Gastrocnemius medialis (tissue), 4 donors: ENCODE measurements at places on chromosomes 11 and 22. TPM values are rescaled to one million over a fixed set of nuclear protein-coding genes. Genes with fewer than 3 reads are reported as not detected.

DNA sequence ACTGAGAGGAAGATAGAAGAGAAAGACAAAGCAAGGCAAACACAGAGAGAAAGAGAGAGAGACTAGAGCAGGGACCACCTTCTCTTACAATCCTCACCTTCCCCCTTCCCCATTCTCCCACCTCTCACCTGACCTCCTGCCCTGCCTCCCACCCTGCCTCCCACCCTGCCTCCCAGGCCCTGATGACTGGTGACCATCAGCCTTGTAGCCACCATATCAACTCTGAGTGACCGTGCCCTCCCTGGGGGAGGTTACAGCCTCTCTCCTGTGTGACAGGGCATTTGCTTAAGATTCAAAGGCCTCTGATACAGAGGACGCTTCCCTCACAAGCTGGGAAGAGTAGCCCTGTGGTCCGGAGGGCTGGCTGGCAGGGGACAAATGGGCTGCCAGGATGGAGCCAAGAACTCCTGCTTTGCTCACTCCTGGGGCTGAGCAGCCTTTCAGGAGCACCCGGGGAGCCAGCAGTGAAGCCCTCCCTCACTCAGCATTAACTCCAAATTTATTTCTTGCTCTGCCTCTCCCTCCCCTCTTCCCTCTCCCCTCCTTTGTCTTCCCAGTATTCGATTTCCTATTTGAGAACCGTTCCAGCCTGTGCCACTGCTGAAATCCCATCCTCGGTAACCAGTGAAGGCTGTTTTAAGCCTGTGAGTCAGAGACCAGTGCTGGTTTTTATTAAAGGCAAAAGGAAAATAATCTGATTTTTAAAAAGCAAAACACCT, 125.2 kb upstream of the SYT13 start:
- no peaks in the 10 kb centered on the region for H3K36me3 ChIP-seq
- DNase-seq = no peak
- H3K27ac ChIP-seq = no peak overlapping the region
- peaks cover 8% of the 10 kb centered on the region for H3K27me3 ChIP-seq

DNA sequence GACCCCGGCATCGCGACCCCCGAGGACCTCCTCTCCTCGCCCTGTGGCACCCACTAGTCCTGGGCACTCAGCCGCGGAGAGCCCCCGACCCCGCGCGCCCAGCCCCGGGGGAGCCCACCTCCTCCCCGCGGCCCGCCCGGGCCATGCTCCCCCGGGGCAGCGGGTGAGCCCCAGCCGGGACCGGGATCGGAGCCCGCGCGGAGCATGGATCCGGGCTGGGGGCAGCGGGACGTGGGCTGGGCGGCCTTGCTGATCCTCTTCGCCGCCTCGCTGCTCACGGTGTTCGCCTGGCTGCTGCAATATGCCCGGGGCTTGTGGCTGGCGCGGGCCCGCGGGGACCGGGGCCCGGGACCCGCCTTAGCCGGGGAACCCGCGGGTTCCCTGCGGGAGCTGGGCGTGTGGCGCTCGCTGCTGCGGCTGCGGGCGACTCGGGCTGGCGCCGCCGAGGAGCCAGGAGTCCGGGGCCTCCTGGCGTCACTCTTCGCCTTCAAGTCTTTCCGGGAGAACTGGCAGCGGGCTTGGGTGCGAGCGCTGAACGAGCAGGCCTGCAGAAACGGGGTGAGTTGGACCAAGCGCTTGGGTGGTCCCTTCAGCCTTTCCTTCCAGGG, 498 bp downstream of the C2CD2L start:
- no peaks in the 10 kb centered on the region for H3K27me3 ChIP-seq
- H3K36me3 ChIP-seq = no peaks in the 10 kb centered on the region
- no peak for DNase-seq
- H3K4me1 ChIP-seq = peaks cover 28% of the 10 kb centered on the region
- peak overlapping the region; percentile 77 for H3K4me3 ChIP-seq
- peak overlapping the region; percentile 88 for H3K27ac ChIP-seq

DNA sequence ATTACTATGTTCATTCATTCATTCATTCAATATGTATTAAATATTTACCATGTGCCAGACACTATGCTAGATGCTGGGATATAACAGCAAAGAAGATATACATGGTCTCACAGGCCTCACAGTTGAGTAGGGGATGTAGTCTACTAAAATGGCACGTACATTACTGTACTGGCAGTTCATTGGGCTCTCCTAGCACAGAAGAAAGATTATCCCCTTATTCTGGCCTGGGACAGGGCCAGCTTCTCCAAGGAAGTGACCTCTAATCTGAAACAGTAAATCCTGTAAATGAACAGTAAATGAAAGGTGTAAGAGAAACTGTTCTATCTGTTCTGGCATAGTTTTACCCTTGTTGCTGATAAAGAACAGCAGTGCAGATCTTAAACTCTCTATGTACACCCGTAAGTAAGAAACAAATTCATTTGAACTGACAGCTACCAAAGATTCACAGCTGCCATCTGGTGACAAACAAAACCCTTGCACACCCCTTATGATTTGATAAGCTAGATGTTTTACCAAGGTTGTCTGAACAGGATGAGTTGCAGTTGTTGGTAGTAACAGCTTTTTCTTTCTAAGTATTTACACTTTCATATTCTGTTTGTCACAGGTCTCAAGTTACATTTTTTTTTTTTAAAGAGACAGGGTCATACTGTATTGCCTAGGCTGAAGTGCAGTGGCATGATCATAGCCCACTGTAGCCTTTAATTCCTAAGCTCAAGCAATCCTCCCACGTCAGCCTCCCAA, 263.1 kb downstream of the TMEM135 start:
- DNase-seq = no peak
- H3K27ac ChIP-seq = peak overlapping the region; percentile 19

GRCh38 chr22:24455751-24456426, 28.5 kb downstream of the ADORA2A start:
- no peaks in the 10 kb centered on the region for H3K4me1 ChIP-seq
- no peaks in the 10 kb centered on the region for H3K27me3 ChIP-seq
- H3K27ac ChIP-seq = no peak overlapping the region
- H3K4me3 ChIP-seq = no peak overlapping the region

GRCh38 chr11:117985953-117986887, at the start of gene IL10RA:
IL10RA (plus strand) TSS chr11:117986394; CDS start chr11:117986468, 74 bp downstream.
- peaks cover 4% of the 10 kb centered on the region for H3K4me1 ChIP-seq
- peak within 1 kb of the TSS; percentile 47 for H3K4me3 ChIP-seq
- H3K27me3 ChIP-seq = peaks cover 22% of the 10 kb centered on the region

GRCh38 chr22:37802310-37803194, 5.2 kb upstream of the GCAT start:
- no peaks in the 10 kb centered on the region for H3K36me3 ChIP-seq
- peak overlapping the region; percentile 75 for H3K4me3 ChIP-seq
- DNase-seq = peak; percentile 39
- no peaks in the 10 kb centered on the region for H3K27me3 ChIP-seq
- H3K27ac ChIP-seq = peak overlapping the region; percentile 68

Gene ARHGAP20
- 2.3 TPM for total RNA-seq

Gene DRD2
- total RNA-seq = not detected

DNA sequence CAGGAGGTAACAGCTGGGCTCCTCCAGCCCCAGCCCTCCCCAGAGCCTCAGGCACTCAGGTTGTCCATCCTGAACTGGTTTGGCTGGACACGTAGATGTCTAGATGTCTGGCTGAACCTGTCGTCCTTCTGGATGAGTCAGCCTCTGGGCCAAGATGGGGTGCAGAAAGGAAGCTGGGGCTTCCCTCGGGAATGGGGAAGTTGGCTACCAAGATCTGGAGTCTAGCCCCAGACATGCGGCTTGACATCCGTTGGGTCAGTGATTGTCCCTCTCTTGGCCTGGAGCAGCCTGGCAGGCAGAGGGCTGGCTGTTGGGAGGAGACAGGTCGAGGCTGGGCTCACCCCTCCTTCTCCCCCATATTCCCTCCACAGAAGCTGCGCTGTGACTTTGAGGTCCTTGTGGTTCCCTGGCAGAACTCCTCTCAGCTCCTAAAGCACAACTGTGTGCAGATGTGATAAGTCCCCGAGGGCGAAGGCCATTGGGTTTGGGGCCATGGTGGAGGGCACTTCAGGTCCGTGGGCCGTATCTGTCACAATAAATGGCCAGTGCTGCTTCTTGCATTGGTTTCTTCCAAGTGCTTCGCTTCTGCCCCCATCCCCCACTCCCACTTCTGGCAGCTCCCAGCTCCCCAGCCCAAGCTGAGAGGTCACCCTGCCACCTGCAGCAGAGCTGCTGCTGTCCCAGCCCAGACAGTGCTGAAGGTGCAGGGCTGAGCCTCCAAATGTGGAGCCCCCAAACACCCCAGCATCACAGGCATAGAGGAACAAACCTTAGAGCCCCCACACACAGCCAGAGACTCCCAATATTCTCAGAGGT, 1.3 kb downstream of the CST6 start:
- no peak for DNase-seq
- H3K36me3 ChIP-seq = no peaks in the 10 kb centered on the region
- no peak overlapping the region for H3K27ac ChIP-seq
- H3K27me3 ChIP-seq = peaks cover 18% of the 10 kb centered on the region

DNA sequence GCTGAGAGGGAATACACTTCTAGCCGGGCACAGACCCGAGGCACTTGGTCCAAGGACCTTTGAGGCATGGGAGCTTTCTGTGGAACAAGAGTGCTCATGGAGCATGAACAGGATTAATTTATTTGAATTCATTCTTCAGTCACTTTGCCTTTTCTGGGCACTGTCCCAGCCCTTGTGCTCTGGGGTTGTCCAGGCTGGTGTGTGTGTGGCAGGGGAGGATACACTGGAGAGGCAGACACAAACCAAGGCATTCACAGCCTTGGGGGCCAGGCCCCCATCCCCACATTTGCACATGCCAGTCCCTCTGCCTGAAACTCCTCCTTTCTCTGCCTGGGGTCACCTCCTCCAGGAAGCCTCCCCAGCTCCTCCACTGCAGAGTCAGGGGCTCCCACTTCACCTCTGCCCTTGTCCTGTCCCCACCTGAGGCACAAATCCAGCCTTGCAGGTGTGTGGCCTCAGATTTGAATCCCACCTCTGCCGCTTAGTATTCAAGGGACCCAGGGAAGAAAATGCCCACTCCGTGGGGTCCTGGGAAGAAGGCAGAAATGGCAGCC, 55.5 kb downstream of the MYO7A start:
- no peaks in the 10 kb centered on the region for H3K4me1 ChIP-seq
- H3K27me3 ChIP-seq = no peaks in the 10 kb centered on the region
- no peak overlapping the region for H3K27ac ChIP-seq
- H3K4me3 ChIP-seq = no peak overlapping the region
- DNase-seq = no peak
- H3K36me3 ChIP-seq = no peaks in the 10 kb centered on the region

DNA sequence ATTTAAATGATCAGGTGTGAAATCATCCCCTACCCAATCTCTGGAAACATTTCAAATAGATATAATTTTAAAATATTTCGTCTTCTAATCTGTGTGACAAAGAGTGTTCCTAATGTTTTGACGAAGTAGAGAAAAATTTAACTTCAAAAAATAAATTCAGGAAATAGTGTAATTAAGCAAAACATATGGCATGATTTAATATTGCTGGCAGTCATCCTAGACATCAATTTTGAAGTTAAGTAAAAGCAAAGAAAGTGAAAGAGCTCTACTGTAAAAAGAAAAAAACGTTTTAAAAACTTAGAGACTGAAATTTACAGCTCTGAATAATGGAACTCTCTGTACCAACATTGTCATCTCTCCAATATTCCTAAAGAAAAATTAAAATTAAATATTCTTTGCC, 1062.3 kb downstream of the LRRC4C start:
- H3K27ac ChIP-seq = no peak overlapping the region
- no peaks in the 10 kb centered on the region for H3K36me3 ChIP-seq
- H3K27me3 ChIP-seq = no peaks in the 10 kb centered on the region
- H3K4me1 ChIP-seq = no peaks in the 10 kb centered on the region

- no peak overlapping the region for H3K4me3 ChIP-seq
- no peak for DNase-seq
- H3K27ac ChIP-seq = no peak overlapping the region
- H3K27me3 ChIP-seq = no peaks in the 10 kb centered on the region
- H3K4me1 ChIP-seq = no peaks in the 10 kb centered on the region
Measured at GRCh38 chr11:8610532-8611116, 16.6 kb upstream of the STK33 start.

Gene EWSR1
- 202 TPM for total RNA-seq

GRCh38 chr11:104799251-104799650, 99.0 kb downstream of the CASP12 start:
- no peaks in the 10 kb centered on the region for H3K36me3 ChIP-seq
- no peaks in the 10 kb centered on the region for H3K27me3 ChIP-seq
- no peak overlapping the region for H3K4me3 ChIP-seq
- no peaks in the 10 kb centered on the region for H3K4me1 ChIP-seq

DNA sequence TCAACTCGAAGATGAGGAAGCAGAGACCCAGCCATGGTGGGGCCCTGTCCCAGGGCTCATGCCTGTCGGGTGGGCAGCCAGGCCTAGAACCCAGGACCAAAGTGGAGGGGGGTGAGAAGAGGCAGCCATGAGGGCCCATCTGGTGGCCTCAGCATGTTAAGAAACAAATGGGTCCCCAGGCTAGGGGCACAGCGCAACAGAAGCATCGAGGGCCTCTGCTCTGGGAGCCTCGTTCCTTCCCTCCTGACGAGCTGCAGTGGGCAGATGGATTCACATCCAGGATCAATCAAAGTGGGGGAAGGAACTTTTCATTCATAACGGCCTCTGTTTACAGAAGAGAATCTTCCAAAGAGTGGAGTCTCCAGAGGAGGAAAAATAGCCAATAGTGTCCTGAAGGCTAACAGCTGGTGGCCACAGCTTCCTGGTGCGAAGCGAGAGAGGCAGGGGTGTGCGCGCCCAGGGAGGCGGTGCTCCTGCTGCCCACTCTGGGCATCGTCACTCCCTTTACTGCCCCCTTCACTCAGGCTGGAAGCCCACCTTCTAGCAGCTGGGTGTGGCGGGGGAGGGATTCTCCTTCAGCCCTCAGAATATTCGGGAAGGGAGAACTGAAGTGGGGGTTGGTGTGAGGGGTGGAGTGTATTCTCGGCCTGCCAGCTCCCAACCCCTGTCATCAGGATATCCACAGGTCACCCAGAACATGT, 4.3 kb downstream of the CBX7 start:
- no peaks in the 10 kb centered on the region for H3K27me3 ChIP-seq
- peak overlapping the region; percentile 94 for H3K27ac ChIP-seq
- no peak for DNase-seq
- no peak overlapping the region for H3K4me3 ChIP-seq

Gene ZW10
- total RNA-seq = 21.0 TPM

Gene SLC15A3
- total RNA-seq = 5.7 TPM

DNA sequence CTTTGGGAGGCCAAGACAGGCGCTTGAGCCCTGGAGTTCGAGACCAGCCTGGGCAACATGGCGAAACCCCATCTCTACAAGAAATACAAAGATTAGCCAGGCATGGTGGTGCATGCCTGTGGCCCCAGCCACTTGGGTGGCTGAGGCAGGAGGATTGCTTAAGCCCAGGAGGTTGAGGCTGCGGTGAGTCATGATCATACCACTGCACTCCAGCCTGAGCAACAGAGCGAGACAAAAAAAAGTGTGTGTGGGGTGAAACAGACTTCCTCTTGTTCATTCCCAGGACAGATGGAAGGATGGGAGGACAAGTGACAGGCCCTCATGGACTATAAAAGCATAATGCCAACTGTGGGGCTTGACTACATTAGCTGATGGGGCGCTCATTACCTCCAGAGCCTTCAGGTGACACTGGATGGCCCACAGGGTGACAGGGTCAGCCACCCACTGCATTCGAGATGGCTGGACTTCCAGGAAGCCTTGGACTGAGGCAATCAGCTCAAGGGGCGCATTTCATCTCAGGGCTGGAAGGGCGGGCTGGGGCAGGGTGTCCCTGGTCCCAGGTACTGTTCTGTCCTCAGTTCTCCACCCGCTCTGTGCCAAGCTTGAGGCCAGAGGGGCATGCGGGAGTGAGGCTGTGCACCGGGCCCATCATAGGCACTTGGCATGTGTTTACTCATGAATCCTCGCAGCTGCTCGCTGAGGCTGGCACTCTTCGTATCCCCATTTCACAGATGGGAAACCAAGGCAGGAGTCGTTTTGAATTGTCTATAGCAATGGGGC, 12.5 kb downstream of the NPTXR start:
- no peaks in the 10 kb centered on the region for H3K36me3 ChIP-seq
- DNase-seq = no peak
- no peak overlapping the region for H3K4me3 ChIP-seq
- no peaks in the 10 kb centered on the region for H3K4me1 ChIP-seq
